CD8-positive, alpha-beta T cell (primary cell): ENCODE measurements at places on chromosomes 11 and 22.

GRCh38 chr11:133541720-133542095 lies 9.4 kb upstream of the OPCML start:
- no peak for DNase-seq

- no peak for DNase-seq
Observed at GRCh38 chr22:39313258-39314001, 6.0 kb downstream of the RPL3 start.

DNA sequence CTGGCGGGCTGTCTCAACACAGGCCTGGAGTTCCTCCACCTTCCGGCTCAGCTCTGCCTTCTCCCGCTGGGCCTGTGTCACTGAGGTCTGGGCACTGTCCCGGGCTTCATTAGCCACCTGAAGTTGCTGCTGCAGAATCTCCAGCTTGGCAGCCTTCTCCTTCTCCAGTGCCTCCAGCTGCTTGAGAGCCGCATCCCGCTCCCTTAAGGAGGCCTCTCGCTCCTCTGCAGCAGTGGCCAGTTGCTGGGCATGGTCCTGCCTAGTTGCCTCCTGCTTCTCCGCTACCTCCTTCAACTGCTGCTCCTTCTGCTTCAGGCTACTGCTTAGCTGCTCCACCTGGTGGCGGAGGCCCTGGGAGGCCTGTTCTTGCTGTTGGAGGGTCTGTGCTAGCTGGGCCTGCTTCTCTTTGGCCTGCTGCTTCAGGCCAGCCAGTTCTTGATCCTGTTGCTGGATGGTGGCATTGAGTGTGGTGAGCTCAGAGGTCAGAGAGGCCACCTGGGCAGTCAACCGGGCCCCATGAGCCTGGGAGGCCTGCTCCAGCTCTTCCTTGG lies 16.9 kb downstream of the IL18BP start:
- peak; percentile 26 for DNase-seq

- no peak for DNase-seq
Observed at GRCh38 chr22:44338906-44339305, 26.2 kb upstream of the SHISAL1 start.

DNA sequence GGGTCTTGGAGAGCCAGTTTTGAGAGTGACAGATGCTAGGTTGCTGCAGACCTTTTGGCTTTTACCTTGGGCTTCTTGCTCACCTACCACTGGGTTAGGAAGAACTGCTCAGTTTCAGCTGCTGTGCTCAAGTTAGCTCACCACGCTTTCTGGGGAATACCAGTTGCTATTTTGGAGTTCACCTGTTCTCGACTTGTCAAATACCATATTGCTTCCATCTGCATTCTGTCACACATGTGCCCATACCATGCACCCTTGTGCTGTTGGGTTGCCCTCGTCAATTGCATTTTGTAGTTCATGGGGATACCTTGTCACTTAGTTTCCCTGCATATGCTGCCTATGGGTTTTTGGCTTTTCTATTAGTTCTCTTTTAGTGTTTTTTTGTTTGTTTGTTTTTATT lies 23.0 kb upstream of the BARX2 start:
- DNase-seq = no peak

DNA sequence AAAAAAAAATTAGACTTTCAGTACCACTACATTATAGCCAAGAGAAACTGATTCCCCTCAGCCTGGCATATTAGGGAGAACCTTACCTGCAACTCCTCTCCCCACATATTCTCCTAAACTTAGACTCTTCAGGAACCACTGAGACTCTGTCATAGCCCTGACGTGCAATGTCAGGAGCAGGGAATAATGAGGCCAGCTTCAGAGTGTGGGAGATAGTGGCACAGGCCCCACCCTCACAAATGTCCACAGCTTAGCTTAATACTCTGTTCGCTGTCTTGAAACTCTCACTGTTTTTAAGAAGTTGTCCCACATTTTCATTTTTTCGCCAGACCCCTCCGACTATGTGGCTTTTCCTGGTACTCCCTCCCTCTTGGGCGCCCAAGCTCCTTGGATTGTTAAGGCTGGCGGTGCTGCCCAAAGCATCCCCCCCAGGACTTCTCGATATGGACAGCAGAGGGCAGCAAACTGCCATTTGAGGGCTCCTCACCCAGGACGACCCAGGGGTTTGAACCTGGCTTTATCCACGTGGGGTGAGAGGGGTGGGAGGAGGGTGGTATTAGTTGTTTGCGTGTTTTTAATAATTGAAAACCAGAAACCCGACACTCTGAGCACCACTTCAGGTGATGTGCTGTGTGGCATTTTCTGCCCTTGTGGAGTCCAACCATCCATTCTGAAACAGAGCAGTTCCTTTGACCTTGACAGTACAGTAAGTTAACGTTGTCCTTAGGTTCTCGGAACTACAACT lies 45.2 kb upstream of the RASSF10 start:
- peak; percentile 59 for DNase-seq

DNA sequence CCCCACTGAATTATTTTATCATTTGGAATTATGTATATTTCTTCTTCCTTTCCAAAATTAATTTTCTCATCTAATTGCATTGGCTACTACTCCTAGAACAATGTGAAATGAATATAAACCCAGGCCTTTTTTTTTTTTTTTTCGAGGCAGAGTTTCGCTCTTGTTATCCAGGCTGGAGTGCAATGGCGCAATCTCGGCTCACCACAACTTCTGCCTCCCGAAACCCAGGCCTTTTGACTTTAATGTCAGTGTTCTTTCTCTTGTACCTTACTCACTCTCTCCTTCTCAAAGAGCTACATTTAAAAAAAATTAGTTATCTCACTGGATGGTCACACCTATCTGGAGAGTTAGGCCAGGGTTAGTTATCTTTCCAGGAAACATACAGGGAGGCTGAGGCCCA lies 35.3 kb upstream of the LRRC32 start:
- no peak for DNase-seq

- DNase-seq = peak; percentile 71
Observed at GRCh38 chr11:65551572-65552387, 6.4 kb downstream of the LTBP3 start.

GRCh38 chr11:113263458-113264259 lies 50.7 kb upstream of the TTC12 start:
- no peak for DNase-seq

- DNase-seq = no peak
Observed at GRCh38 chr11:114610550-114610949, 15.0 kb upstream of the NXPE4 start.

DNA sequence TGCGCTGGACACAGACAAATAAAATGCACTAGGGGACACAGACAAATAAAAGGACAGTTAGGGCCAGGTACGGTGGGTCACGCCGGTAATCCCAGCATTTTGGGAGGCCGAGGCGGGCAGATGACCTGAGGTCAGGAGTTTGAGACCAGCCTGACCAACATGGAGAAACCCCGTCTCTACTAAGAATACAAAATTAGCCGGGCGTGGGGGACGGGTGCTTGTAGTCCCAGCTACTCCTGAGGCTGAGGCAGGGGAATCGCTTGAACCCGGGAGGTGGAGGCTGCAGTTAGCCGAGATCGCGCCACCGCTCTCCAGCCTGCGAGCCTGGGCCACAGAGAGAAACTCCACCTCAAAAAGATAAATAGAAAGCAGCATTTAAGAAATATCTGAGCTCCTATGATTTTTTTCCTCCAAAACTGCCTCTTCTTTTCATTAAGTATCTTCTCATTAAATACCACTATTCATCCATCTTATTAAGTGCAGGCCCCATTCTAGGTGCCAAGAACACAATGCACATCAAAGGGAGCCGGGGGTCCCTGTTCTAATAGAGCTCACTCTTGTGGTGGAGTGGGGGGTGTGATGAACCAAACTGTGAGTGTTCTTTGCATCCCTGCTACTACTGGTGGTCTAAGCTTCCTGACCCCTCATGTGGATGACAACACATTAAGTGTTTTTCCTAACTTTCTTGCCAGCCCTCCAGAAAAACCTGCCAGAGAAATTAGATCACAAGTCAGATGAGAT lies 766 bp upstream of the ZNHIT2 start:
- peak; percentile 27 for DNase-seq

GRCh38 chr11:19822531-19822930 lies 109.9 kb downstream of the NAV2 start:
- DNase-seq = no peak

DNA sequence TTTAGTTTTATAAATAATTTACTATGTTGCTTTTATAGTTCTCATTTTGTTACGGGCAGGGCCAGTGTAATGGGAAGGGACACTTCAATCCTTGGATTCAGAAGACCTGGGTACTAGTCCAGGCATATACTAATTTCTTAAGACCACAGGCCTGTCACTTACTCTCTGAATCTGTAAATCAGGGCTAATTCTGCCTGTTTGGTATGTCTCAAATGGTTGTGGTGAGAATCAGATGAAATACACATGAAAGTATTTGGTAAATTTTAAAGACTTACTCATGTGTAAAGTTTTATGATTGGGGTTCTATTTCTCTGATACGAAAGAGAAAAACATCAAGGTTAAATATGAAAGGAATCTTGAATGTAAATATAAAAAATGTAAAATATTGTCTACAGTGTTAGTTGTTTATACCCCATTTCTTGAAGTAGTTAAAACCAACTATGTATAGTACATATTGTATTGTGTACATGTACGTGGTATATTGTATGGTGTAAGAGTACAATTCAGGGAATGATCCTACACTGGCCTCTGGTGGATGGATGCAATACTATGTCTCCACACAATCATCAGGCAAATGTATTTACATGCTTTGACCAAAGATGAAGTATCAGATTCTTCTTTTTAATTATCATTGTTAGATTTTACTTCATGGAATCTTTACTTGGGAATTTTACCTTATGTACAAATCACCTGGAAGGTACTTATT lies 24.5 kb upstream of the RAG2 start:
- peak; percentile 25 for DNase-seq

GRCh38 chr11:33777906-33778305 lies 3.6 kb upstream of the FBXO3 start:
- DNase-seq = peak; percentile 62

DNA sequence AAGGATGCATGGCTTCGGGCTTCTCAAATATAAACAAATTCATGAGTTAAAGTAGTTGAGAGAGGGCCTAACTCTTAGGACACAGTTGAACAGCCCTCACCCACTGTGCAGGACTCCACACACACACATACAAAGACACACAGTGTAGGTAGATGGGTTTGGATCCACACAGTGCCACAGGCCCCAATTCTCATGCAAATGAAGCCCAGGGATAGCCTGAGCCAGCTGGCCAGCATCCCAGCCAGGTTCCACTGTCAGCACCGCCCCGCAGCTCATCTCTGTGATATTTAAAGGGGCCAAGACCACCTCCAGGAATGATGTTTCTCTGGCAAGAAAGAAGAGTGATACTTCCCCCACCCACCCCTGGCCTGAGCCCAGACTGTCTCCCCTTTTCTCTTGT lies 11.7 kb downstream of the SLC35C1 start:
- no peak for DNase-seq

DNA sequence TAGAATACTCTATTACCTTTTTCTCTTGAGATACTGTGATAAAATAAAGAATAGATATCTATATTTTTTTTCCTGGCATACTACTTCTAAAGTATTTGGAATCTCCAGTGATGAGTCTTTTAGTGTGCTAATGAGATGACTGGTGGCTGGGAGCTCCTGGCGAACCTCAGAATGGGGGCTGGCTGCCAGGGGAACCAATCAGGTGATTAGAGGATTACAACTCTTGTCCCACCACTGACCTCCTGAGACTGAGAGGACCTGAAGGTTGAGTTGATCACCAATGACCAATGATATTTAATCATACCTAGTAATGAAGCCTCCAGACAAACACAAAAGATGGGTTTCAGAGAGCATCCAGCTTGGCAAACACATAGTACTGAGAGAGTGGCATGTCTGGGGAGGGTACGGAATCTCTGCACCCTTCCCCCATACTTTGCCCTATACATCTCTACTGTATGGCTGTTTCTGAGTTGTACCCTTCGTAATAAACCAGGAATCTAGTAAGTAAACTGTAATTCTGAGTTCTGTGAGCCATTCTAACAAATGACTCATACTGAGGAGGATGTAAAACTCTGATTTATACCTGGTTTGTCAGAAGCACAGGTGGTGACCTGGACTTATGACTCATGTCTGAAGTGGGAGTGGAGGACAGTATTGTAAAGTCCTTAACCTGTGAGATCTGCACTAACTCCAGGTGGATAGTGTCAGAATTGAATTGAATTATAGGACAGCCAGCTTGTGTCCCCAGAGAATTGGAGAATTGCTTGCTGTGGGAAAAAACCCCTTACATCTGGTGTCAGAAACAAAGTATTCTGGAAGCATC lies 325.3 kb upstream of the LRRC4C start:
- DNase-seq = no peak

GRCh38 chr22:40044870-40045834 lies 50.4 kb downstream of the FAM83F start:
- peak; percentile 74 for DNase-seq

GRCh38 chr11:72297828-72298227 lies 53.9 kb upstream of the PHOX2A start:
- DNase-seq = no peak

- DNase-seq = peak; percentile 31
Observed at GRCh38 chr22:40258501-40258915, 80.8 kb downstream of the TNRC6B start.

DNA sequence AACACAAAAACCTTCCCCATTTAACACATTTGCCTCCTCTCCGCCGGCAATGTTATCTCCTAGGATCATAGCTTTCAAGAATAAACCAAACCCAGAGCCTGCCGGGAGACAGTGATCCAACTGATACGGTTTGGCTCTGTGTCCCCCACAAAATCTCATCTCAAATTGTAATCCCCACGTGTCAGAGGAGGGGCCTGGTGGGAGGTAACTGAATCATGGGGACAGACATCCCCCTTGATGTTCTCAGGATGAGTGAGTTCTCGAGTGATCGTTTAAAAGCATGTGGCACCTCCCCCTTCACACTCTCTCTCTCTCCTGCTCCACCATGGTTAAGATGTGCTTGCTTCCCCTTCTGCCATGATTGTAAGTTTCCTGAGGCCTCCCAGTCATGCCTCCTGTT lies 33.3 kb downstream of the RBFOX2 start:
- no peak for DNase-seq

DNA sequence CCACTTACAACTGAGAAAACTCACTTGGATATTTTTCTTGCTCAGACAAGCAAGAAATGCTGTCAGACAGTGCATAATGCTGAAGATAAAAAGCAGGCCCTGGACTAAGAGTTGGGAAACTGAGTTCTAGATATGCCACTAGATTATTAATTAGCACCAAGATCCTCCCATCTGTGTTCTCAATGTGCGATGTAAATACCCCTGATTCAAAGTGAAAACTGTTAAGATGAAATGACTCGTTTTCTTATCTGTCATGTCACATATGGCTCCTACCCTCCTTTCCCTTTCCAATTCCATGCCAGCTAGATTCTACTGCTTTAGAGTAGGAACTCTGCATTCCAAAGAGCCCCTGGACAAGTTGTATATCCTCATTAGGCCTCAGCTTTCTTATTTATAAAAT lies 88.9 kb upstream of the CLNS1A start:
- no peak for DNase-seq
